OCI-LY7 (cell line): ENCODE measurements at places on chromosomes 2 and 18. TPM values are rescaled to one million over a fixed set of nuclear protein-coding genes. Genes with fewer than 3 reads are reported as not detected.

GRCh38 chr18:55577812-55578539 lies 10.0 kb downstream of the TCF4 start:
- no peak for DNase-seq

- DNase-seq: no peak
These were observed 8.6 kb downstream of the SPR start for GRCh38 chr2:72895759-72896281.

DNA sequence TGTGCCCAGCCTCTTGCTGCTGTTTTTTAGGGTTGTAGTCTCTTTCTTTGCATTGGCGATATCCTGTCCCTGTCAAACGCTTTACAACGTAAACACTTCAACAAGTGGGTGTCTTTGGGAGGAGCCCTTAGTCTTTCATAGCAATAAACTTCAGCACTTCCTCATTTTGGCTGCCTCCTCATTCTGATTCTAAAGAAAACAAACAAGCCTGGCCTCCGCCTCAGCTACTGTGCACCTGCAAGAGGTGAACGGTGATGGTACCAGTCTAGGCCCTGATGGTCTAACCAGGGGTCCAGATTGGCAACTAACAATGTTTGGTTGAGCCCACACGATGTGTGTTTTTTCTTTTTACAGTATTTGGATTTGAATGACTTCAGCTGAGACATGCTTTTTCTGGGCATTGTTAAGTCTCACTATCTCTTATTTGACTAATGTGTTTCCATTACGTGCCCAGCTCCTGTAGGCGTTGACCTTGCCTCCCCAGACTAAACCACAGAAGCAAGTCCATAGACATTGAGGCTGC lies 53.2 kb upstream of the CUL3 start:
- DNase-seq: peak; percentile 77

GRCh38 chr2:209600341-209601171 lies 171.1 kb upstream of the UNC80 start:
- DNase-seq: no peak

GRCh38 chr2:31319406-31320175 lies 85.6 kb downstream of the EHD3 start:
- peak; percentile 38 for DNase-seq

DNA sequence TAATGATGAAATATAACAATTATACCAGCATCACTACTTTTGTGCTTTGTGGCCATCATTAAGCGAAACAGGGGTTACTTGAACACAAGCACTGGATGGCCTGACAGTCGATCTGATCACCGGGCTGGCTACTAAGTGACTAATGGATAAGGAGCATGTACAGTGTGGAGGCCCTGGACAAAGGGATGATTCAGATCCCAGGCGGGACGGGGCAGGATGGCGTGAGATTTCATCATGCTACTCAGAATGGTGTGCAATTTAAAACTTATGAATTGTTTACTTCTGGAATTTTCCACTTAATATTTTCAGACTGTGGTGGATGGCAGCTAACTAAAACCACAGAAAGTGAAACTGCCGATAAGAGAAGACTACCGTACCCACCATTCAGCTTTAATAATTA lies 7.0 kb upstream of the CLIP4 start:
- no peak for DNase-seq

KIF3C gene
- total RNA-seq: 10.5 and 11.4 TPM in 2 replicates

SERPINB11 gene
- not detected in 2 replicates for total RNA-seq

DNA sequence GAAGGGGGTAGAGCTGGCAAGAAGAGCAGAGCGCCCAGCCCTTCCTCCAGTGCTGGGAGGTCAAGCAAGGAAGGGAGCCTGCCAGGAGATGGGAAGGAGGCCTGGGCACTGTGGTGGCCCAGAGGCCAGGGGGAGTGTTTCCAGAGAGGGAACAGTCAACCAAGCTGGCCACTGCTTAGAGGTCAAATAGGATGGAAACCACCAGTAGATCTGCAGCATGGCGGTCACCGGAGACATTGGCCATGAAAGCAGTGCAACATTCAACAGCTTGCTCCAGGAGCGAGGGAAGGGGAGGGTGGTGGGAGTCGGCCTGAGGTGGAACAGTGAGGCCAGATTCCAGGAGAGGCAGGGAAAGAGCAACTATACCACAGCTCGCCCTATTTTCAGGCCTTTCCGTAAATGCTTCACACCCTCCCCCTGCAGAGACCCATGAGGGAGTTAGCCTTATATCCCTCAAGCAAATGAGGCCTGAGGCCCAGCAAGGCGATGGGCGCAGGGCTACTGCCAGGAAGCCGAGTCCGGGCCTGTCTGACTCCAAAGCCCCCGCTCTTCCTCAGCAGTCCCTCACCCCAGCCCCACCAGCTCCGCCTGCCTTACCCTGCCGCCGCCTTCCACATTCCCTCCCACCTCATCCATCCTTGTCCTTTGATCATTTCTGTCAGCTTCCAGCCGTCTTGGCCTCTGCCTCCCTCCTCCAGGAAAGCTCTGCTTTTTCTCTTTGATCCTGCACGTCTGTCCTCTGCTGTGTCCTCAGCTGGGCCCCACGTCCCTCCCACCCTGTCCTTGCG lies 17.0 kb downstream of the KCNK3 start:
- no peak for DNase-seq

- DNase-seq: no peak
These were observed 87.2 kb downstream of the UXS1 start for GRCh38 chr2:106106622-106107508.

KIF1A gene
- not detected in 2 replicates for total RNA-seq

GRCh38 chr2:17538844-17539554 lies 1.5 kb upstream of the VSNL1 start:
- DNase-seq: no peak

GRCh38 chr2:30862054-30862651 lies 54.9 kb upstream of the CAPN13 start:
- DNase-seq: peak; percentile 79

GRCh38 chr2:2933426-2933825 lies 444.2 kb downstream of the EIPR1 start:
- DNase-seq: no peak

- DNase-seq: no peak
These were observed 245.3 kb downstream of the STK39 start for GRCh38 chr2:168002021-168002553.
